Vagina (tissue), 2 donors: ENCODE measurements at places on chromosomes 5 and 9.

DNA sequence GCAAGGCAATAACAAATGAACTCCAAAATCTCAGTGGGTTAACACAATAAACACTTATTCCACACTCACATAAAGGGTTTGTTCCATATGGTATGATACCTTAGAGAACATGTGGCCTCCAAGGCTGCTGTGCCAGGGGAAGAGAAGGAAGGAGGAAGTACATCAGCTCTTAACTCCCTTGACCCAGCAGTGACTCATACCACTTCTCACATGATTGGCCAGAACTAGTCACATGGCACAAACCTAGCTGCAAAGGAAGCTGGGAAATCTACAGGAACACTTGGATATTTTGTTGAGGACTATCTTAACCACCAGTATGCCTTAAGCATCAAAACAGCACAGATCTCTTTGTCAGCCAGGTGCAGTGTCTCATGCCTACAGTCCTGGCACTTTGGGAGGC lies 99.3 kb downstream of the SLIT3 start:
- no peak for DNase-seq

GRCh38 chr5:3893527-3893926 lies 297.9 kb downstream of the IRX1 start:
- no peak for DNase-seq

DNA sequence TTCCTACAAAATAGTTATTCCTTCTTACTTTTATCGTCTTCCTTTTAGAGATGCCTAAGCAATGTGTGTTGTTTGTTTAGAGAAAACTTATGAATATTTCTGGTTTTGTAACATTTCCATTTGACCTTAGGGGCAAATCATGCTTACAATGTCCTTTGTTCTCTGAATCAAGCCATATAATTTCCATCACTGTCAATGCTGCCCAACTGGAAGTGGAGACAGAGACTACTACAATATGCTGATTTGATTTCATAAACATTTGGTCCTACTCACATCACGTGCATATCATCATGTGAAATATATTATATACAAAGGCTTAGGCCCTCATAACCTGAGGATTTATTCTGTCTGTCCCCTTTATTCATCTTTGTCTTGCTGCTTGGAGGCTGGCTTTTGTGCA lies 183.2 kb upstream of the CD180 start:
- DNase-seq = no peak

DNA sequence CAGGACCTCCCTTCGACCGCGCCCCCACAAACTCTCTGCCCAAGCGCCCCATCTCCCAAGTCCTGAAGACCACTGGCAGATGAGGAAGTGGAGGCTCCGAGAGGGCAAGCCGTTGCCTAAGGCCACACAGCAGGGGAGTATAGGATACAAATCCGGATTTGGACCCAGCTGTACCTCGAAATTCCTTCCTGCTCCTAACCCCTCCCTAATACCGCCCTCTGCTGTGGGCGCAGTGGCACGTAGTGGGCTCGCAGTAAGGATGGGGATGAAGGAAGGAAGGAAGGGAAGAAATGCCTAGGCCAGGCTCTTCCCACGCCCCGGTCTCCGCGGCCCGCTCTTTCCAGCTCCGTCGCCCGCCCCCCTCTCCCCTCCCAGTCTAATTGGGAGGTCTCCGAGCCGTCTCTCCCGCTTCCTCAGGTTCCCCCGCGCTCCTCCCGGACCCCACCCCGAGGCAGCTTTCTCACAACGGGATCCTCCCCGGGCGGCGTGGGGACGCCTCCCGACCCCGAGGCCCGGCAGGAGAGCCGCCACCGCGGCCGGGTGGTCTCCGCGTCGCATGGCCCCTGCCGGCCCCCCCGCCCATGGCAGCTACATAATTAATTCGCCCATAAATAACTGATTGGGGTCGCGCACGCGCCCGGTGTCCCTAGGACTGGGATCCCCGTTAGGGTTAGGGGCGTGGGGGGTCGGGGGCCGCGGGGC lies 138.9 kb downstream of the C9orf50 start:
- no peak for DNase-seq

- DNase-seq = no peak
Measured at GRCh38 chr5:176781638-176782570, 28.5 kb upstream of the UNC5A start.

- no peak for DNase-seq
Measured at GRCh38 chr9:99835581-99835980, 13.9 kb downstream of the NR4A3 start.

DNA sequence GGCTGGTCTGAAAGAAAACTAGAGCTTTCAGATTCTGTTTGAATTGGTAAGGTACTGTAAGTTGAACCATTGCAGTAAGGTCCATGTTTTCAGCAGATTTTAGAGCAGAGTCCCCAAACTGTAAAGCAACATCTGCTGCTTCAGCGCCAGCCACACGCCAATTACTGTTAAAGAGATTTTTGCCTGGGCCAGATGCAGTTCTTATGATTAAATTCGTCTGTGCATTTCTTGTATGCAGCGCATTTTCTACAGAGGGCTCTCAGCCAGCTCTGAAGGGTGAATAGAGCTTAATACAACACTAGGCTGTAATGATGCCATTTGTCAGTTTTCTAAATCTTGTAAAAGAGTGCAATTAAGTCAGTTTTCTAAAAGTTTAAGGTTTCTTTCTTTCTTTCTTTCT lies 246.3 kb downstream of the COX7C start:
- DNase-seq = no peak

GRCh38 chr5:37893434-37894134 lies 53.7 kb upstream of the GDNF start:
- no peak for DNase-seq

DNA sequence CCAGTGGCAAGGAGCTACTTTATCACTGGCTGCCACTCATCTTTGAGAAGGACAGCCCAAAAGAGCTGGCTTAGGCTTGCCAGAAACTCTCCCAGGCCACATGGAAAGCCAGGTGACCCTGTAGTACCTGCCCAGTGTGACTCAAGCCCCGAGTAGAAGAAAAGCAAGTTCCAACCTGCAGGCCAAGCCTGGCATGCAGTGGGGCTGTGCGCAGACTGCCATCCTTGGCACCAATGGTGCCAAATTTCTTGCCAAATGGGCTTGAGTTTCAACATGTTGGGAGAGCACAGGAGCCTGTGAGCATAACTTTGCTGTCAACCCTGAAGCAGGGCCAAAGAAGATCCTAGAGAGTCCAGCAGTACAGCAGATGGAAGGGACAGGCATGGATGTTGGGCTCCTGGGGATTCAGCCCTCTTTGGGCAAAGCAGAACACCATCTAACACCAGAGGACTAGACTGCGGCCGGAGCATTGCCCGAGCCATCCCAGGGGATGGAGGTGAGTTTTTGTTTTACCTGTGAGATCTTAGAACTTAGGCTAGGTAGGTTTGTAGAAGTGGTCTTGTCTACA lies 27.3 kb upstream of the SHB start:
- DNase-seq = no peak

DNA sequence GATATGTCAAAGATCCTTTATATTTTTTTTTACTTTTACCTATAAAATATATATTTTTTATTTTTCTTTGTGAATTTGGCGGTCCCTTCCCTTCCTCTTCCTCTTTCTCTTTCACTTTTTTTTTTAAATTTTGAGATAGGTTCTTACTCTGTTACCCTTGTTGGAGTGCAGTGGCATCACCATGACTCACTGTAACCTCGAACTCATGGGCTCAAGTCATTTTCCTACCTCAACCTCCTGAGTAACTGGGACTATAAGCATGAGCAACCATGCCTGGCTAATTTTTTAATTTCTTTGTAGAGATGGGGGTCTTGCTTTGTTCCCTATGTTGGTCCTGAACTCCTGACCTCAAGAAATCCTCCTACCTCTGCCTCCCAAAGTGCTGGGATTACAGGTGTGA lies 258.0 kb upstream of the CLINT1 start:
- no peak for DNase-seq

GRCh38 chr9:114049441-114050225 lies 28.5 kb downstream of the AMBP start:
- DNase-seq = no peak

DNA sequence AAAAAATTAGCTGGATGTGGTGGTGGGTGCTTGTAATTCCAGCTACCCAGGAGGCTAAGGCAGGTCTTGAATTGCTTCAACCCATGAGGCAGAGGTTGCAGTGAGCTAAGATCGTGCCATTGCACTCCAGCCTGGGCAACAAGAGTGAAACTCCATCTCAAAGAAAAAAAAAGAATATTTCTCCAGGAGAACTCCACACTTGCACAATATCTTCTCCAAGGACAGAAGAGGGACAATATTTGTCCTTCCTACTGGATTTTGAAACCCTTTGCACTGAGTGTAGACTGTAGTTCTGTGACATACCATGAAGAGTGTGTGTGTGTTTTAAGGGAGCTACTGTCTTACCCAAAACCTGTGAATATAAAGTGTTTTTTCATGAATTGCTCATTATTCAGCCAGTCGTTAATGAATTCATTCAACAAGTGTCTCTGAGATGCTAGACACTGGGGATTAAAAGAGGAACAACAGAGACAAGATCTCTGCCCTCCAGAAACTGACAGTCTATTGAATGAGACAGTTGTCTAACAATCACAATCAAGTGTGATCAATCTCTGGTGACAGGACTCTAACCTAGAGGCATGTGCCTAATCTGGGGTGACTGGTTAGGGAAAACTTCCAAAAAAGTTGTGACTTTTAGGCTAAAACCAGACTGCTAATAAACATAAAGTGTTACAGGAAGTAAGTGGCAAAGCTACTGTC lies 9.8 kb upstream of the UBE2D2 start:
- DNase-seq = no peak

DNA sequence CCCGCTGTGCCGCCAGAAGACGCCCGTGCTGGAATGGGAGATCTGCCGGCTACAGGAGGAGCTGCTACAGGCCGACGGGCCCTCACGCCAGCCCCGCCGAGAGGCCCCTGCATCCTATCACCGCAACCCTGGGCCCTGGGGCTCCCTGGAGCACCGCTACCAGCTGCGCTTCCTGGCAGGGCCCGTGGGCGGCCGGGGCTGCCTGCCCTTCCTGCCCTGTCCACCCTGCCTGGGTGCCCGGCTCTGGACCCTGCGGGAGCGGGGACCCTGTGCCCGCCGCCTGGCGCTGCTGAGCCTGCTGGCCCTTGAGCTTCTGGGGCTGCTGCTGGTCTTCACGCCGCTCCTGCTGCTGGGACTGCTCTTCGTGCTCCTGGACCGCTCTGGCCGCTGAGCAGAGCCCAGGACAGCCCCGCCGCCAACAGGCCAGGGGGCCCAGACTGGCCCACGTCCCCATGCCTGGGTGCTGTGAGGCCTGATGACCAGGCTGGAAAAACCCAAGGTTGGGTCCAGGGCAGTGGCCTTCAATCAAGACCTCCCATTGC lies 3.8 kb downstream of the RNF208 start:
- DNase-seq = no peak

- DNase-seq = no peak
Measured at GRCh38 chr9:8477450-8477849, 677.9 kb upstream of the DMAC1 start.

DNA sequence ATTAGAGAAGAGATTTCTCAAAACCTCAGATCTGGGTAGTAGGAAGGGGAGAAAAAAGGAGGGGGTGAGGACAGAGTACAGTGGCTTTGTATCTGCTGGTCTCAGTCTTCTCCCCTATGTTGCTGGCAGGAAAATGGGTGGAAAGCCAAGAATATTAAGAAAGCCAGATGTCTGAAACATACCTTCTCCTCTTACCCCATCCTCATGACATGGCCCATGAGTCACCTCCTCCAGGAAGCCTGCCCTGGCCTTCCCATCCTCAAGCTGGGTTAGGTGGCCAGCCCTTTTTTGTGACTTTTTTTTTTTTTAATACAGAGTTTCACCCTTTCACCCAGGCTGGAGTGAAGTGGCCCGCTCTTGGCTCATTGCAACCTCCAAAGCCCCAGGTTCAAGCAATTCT lies 61.8 kb downstream of the ABCA1 start:
- DNase-seq = no peak

- DNase-seq = no peak
Measured at GRCh38 chr9:136644593-136645351, 17.9 kb upstream of the EGFL7 start.

GRCh38 chr9:113476511-113476916 lies 13.0 kb downstream of the RGS3 start:
- DNase-seq = no peak

- no peak for DNase-seq
Measured at GRCh38 chr9:38424918-38425317, 664 bp upstream of the IGFBPL1 start.

DNA sequence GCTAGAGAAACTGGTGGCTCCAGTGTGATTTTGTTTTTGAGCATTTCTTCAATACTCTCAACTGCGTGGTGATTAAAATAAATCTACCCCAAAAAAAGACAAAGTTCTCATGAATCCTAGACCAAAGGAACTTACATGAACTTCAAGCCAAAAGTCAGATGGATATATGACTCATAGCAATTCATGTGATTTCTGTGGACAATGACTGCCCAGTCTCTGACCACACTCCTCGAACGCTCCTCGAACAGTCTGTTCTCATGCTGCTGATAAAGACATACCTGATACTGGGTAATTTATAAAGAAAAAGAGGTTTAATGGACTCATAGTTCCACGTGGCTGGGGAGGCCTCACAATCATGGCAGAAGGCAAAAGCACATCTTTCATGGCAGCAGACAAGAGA lies 46.4 kb upstream of the CEP78 start:
- no peak for DNase-seq

GRCh38 chr9:128142061-128142460 lies 7.2 kb upstream of the LCN2 start:
- DNase-seq = no peak

GRCh38 chr5:19536387-19536786 lies 451.6 kb downstream of the CDH18 start:
- DNase-seq = no peak

- no peak for DNase-seq
Measured at GRCh38 chr9:137201205-137201868, 796 bp upstream of the TPRN start.

- DNase-seq = no peak
Measured at GRCh38 chr9:36873247-36873875, 160.7 kb downstream of the PAX5 start.

GRCh38 chr9:1604942-1605560 lies 410.1 kb upstream of the SMARCA2 start:
- no peak for DNase-seq

DNA sequence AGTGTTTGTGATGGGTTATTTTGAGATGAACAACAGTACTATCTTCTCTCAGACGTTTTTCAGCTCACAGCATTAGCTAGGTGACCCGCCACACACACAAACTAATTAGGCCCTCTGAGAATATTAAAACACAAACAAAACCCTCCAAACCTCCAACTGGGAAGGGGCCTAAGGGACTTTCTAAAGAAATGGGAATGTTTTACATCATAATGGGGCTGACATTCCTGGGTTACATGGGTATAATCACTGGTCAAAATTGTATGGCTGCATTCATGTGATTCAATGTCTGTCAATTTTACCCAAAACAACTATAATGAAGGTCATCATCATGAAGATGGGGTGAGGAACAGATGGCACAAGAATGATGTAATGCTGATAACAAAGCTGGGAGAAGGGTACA lies 59.6 kb downstream of the SPTLC1 start:
- DNase-seq = no peak
